ENCODE measurements at places on chromosomes 1 and 21. TPM values are rescaled to one million over a fixed set of nuclear protein-coding genes. Genes with fewer than 3 reads are reported as not detected.

GRCh38 chr1:175075572-175076568 is 8.2 kb downstream of the TNN start:
- no peak for DNase-seq
- H3K27me3 ChIP-seq: peaks cover 14% of the 10 kb centered on the region
- no peak overlapping the region for H3K4me3 ChIP-seq
- H3K36me3 ChIP-seq: no peaks in the 10 kb centered on the region
- peaks cover 5% of the 10 kb centered on the region for H3K4me1 ChIP-seq

- no peak for DNase-seq
- no peaks in the 10 kb centered on the region for H3K27me3 ChIP-seq
- H3K36me3 ChIP-seq: no peaks in the 10 kb centered on the region
- H3K4me1 ChIP-seq: peaks cover 5% of the 10 kb centered on the region
- H3K4me3 ChIP-seq: no peak overlapping the region
- H3K27ac ChIP-seq: no peak overlapping the region
Measured at GRCh38 chr1:81509594-81509993, 291.1 kb upstream of the ADGRL2 start.

DNA sequence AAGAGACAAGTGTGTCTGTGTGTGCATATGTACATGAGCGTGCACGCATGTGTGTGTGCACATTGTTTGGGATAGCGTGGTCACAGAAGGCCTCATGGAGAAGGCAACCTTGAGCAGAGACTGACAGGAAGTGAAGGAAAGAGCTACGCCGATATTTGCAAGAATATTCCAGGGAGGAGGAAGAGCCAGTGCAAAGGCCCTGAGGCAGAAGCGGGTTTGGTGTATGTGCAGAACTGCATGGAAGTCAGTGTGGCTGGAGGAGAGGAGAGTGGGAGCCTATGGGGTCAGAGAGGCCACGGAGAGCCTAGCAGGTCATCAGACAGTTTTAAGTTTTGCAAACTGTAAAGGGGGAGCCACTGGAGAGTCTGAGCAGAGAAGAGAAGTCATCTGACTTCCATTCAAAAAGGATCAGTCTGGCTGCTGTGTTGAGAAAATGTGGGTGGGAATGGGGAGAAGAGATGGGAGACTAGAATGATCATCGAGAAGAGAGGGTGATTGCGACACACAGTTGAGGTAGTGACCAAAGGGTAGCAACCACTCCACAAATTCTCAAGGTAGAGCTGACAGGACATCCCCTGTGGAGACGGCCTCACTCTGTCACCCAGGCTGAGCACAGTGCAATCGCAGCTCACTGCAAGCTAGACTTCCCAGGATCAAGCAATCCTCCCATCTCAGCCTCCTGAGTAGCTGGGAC is 3.9 kb downstream of the CELA2B start:
- no peaks in the 10 kb centered on the region for H3K36me3 ChIP-seq
- no peak overlapping the region for H3K27ac ChIP-seq
- no peak for DNase-seq
- no peaks in the 10 kb centered on the region for H3K4me1 ChIP-seq

DNA sequence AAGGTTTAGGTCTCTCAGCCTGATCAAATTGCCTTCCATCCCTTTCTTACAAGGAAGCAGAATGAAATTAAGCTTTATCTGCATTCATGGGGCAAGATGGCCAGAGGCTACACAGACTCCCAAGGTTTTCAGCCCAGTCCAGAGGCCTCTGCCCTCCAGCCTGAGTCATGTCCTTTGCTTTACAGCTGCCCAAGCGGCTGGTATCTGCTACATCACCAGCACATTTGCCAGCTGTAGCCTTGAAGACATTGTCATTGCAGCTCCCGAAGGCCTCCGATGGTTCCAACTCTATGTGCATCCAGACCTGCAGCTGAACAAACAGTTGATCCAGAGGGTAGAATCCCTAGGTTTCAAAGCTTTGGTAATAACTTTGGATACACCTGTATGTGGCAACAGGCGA is 16.0 kb downstream of the HAO2 start:
- no peaks in the 10 kb centered on the region for H3K4me1 ChIP-seq
- peaks cover 1% of the 10 kb centered on the region for H3K27me3 ChIP-seq
- no peaks in the 10 kb centered on the region for H3K36me3 ChIP-seq
- no peak for DNase-seq
- H3K27ac ChIP-seq: no peak overlapping the region
- H3K4me3 ChIP-seq: no peak overlapping the region

DNA sequence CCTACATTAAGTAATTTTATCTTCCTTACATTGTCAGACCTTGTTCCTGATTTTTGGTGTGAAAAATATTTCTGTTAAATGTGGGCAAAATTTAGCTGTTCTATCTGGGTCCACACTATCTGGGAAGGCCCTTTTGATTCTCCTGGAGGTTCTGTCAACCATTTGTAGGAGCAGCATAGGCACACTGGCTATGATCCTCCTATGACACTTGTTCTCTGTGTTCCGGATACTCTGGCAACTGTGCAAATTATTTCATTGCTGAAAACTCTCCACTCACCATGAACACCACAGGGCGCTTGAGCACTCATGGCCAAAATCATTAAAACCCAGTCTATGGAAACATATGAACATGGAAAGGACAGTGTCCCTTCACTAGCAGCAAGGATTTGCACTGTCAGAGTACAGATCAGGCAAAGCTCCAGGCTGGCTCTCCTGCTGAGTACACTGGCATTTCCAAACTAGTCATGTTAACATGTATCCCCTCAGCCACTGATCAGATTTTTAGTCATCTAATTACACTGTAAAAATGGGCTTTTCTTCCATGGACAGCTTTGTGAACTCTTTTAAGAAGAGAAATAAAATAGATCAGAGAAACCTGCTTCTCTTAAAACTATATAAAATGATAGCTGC is 43.9 kb upstream of the SGIP1 start:
- H3K36me3 ChIP-seq: no peaks in the 10 kb centered on the region
- H3K4me1 ChIP-seq: peaks cover 9% of the 10 kb centered on the region
- no peak overlapping the region for H3K4me3 ChIP-seq
- no peak overlapping the region for H3K27ac ChIP-seq

GRCh38 chr1:91499904-91500755 is 521 bp upstream of the CDC7 start:
- H3K4me3 ChIP-seq: peak overlapping the region; percentile 88
- no peaks in the 10 kb centered on the region for H3K36me3 ChIP-seq
- no peaks in the 10 kb centered on the region for H3K27me3 ChIP-seq
- peak; percentile 27 for DNase-seq

GRCh38 chr1:186152620-186153239 is 222.3 kb downstream of the TPR start:
- H3K27me3 ChIP-seq: no peaks in the 10 kb centered on the region
- H3K4me3 ChIP-seq: no peak overlapping the region
- DNase-seq: no peak
- H3K36me3 ChIP-seq: no peaks in the 10 kb centered on the region
- no peak overlapping the region for H3K27ac ChIP-seq

DNA sequence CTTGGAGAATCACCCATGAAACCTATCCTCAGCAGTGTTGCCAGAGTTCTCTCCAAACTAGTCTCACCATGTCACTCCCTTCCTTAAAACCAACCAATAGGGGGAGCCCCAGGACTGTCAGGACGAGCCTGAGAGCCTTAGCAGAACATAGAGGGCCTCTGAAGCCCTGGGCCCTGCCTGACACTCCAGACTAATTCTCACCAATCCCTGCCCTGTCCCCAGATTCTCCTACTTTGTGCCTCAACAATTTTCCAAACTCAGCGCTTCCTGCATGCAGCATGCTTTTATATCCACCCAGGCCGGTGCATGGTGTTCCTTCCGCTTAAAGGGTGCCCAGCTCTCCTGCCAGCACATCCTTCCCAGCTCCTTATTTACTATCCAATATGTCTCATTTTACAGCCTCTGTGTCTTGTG is 42.7 kb downstream of the HSD3B1 start:
- H3K4me1 ChIP-seq: peaks cover 5% of the 10 kb centered on the region
- no peaks in the 10 kb centered on the region for H3K27me3 ChIP-seq
- DNase-seq: peak; percentile 53
- H3K36me3 ChIP-seq: no peaks in the 10 kb centered on the region
- no peak overlapping the region for H3K27ac ChIP-seq

- no peak overlapping the region for H3K27ac ChIP-seq
- H3K36me3 ChIP-seq: no peaks in the 10 kb centered on the region
- no peak for DNase-seq
- H3K27me3 ChIP-seq: no peaks in the 10 kb centered on the region
Measured at GRCh38 chr1:179968994-179969919, 14.6 kb downstream of the CEP350 start.

DNA sequence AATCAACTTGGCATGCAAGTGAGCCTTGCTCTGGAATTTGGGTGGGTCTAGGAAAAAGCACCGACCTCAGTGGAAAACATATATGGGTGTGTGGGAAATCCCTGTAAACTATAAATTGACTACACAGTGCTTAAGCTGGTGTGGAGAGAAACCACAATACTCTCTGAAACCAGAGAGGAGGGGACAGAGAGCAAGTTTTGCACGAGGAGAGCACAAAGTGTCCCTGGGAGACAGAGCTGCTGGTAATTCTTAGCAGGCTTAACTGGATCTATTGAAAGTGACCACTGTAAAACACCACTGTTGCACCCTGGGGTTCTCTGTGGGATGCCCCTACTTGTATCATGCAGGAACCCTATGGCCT is 12.8 kb downstream of the KCNJ15 start:
- DNase-seq: no peak
- no peaks in the 10 kb centered on the region for H3K4me1 ChIP-seq
- H3K4me3 ChIP-seq: no peak overlapping the region
- H3K27ac ChIP-seq: no peak overlapping the region
- no peaks in the 10 kb centered on the region for H3K27me3 ChIP-seq

DNA sequence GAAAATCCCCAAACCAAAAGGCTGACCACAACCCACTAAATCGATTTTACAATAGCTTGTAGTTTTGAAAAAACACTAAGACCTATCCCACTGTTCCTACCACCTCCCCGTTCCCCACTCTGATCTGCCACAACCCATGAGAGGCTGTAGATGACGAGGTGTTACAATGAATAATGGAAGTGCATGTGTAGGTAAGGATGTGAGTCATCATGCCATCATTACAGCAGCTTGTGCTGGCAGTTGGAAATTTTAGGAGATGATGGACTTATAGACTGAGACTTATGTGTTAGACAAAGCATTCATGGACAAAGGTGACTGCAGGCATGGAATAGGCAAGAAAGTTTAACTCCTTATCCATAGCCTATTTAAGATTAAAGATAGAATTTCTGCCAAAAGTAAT is 184.7 kb upstream of the CACYBP start:
- H3K4me1 ChIP-seq: peaks cover 14% of the 10 kb centered on the region
- no peaks in the 10 kb centered on the region for H3K36me3 ChIP-seq
- DNase-seq: no peak
- no peak overlapping the region for H3K4me3 ChIP-seq

DNA sequence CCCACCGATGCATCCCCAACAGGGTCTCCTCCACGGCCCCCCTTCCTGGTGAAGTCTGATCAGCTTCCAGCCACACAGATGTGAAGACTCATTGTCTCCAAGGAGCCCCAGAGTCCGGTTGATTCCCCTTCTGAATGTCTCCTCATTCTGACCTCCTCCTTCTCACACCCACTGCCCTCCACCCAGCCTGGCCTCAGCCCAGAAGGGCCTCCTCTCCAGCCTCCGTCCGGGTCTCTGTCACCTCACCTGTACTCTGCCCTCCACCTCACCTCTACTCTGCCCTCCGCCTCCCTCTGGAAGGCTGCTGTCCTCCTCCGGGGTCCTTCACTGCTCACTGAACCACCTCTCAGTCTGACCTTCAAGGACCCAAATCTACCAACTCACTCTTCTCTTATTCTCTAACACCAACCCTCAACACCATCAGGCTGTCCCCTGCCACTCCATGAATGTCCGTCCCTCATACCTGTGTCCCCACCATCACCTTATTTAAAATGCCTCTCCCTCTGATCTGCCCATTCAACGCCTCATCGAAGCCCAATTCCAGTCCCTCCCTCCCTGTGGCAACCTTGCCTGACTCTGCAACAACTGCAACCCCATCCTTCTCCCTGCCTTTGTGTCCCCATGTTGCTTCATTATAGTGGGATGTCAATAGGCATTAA is 201.2 kb downstream of the TOMM20 start:
- H3K36me3 ChIP-seq: no peaks in the 10 kb centered on the region
- peak overlapping the region; percentile 53 for H3K4me3 ChIP-seq
- DNase-seq: no peak
- H3K27me3 ChIP-seq: no peaks in the 10 kb centered on the region
- H3K4me1 ChIP-seq: peaks cover 28% of the 10 kb centered on the region

- no peak overlapping the region for H3K4me3 ChIP-seq
- DNase-seq: no peak
- H3K27me3 ChIP-seq: peaks cover 12% of the 10 kb centered on the region
- no peak overlapping the region for H3K27ac ChIP-seq
- no peaks in the 10 kb centered on the region for H3K36me3 ChIP-seq
- H3K4me1 ChIP-seq: peaks cover 23% of the 10 kb centered on the region
Measured at GRCh38 chr1:150282558-150282958, 204 bp downstream of the CIART start.

- peaks cover 8% of the 10 kb centered on the region for H3K36me3 ChIP-seq
- peak; percentile 64 for DNase-seq
- peak overlapping the region; percentile 79 for H3K27ac ChIP-seq
- H3K4me3 ChIP-seq: no peak overlapping the region
- peaks cover 92% of the 10 kb centered on the region for H3K4me1 ChIP-seq
- no peaks in the 10 kb centered on the region for H3K27me3 ChIP-seq
Measured at GRCh38 chr1:27478098-27478497, 11.9 kb downstream of the WASF2 start.

DNA sequence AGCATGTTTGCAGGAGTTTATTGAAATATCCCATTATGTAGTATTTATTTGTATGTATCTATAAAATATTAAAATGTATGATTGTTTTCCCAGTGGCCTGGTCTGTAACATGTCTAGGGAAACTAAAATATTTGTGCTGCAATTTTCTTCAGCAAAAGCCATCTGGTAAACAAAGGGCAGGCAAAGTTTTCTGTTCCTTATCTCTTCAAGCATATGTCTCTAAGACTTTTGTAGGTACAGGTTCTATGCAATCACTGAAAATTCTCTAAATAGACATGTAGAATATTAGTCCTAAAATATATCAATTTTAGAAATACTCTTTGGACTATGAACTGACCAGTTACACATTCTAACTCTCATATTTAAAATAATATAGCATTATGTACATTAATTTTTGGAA is 585.8 kb upstream of the RGS18 start:
- H3K4me3 ChIP-seq: no peak overlapping the region
- no peaks in the 10 kb centered on the region for H3K4me1 ChIP-seq

DNA sequence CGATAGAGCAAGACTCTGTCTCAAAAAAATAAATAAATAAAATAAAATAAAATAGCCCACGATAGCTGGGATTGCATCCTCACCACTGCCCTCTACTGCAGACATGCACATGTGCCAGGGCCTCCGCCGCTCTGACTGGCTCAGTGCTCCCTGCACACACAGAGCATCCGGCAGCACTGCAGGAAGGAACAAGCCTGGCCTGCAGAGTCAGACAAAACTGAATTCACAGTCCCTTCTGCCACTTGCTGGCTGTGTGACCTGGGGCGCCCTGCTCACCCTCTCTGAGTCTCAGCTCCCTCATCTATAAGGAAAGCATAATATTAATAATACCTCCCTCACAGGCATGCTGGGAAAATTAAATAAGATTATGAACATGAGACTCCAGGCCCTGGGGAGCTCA is 35.4 kb downstream of the CSMD2 start:
- H3K27me3 ChIP-seq: no peaks in the 10 kb centered on the region
- no peak for DNase-seq
- H3K4me3 ChIP-seq: no peak overlapping the region

RAB3B gene
- 0.02 TPM for total RNA-seq

LCE7A gene
- not detected for total RNA-seq

IKBKE gene
- total RNA-seq: 40.5 TPM

USH2A gene
- not detected for total RNA-seq

TDRD10 gene
- not detected for total RNA-seq

Data from B cell (primary cell).